ENCODE measurements at places on chromosomes 13 and 19. TPM values are rescaled to one million over a fixed set of nuclear protein-coding genes. Genes with fewer than 3 reads are reported as not detected.

The IGSF23 gene
- total RNA-seq, result 3.7 TPM

The ZNF135 gene
- total RNA-seq, result 2.5 TPM

The FOSB gene
- total RNA-seq, result 4.4 TPM

The KLF2 gene
- 0.58 TPM for total RNA-seq

Measured in myometrial cell (primary cell).